ENCODE measurements at places on chromosomes 12 and 14.
A peak's percentile ranks its signal among the peaks of the same experiment; 100 is the strongest.

- DNase-seq = peak; percentile 79
These were observed at the start of gene AHNAK2 for GRCh38 chr14:104977681-104978653. TSS of gene AHNAK2 (minus strand) at chr14:104978374. CDS start at chr14:104978237, 137 bp downstream.

DNA sequence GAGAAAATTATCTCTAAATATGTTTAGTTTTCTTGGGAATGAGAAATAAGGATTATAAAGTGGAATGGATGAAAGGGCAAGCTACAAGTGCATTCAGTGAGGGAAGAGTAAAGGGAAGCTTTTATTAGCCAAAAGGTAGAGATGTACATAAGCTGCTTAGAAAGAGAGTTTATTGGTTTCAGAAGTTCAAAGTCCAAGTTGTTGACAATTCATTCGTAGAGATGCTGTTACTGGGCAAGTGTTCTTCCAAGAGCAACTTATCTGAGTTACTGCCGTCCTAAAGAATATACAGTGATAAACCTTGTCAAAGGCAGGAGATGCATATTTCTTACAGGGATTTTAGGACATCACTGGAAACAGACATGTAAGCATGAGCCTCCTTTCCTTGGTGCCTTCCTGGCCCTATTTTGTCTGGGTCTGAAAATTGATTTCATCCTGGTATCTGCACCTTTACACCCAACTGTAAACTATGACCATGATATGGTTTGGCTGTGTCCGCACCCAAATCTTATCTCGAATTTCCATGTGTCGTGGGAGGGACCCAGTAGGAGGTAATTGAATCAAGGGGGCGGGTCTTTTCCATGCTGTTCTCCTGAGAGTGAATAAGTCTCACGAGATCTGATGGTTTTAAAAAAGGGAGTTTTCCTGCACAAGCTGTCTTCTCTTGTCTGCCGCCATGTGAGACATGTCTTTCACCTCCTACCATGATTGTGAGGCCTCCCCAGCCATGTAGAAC is 46.8 kb downstream of the TRMT5 start:
- no peak for DNase-seq

GRCh38 chr12:93183940-93184671 is 193.6 kb upstream of the NUDT4 start:
- DNase-seq = peak; percentile 51

- DNase-seq = no peak
These were observed 425.8 kb downstream of the TMEM121 start for GRCh38 chr14:105952222-105952621.

DNA sequence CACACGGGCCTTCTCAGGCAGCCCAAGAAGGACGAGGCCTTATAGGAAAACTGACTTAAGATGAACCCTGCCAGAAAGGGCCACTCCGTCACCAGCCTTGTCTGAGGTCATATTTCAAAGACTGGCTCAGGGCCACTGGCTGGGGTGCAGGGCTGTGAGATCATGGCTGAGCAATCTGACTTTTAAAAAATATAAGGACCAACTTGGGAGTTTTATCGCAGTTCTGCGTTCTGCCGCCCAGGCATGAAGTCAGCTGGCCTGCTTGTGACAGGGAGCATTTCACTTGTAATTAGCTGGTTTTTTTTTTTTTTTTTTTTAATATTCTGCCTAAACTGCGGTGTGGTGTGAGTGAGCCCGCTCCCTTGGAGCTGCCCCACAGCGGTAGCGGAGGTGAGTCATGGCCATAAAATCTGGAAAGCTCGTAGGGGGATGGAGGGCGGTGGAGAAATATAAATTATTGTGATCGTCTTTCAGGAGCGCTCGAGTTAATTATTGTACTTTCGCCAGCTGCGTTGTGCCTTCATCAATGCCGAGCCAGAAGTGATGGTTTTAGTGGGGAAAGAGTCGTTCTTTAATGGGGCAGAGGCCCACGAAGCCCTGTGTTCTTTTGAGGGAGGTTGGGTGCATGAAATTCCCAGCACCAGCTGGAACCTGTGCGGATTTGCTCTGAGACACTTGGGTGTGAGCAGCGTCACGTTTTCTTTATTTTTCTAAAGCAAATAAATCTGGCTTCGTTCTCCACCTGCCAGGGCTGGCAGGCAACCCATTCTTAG is 231.9 kb downstream of the C12orf75 start:
- DNase-seq = no peak

Measured in GM13977 (cell line).